ENCODE measurements at places on chromosomes 7 and 10.

GRCh38 chr10:93630625-93631557, 18.6 kb downstream of the PDE6C start:
- no peak for DNase-seq

GRCh38 chr7:13151978-13152377, 464.5 kb downstream of the ARL4A start:
- no peak for DNase-seq

- DNase-seq = no peak
Observed at GRCh38 chr7:55325371-55325792, 39.8 kb upstream of the LANCL2 start.

DNA sequence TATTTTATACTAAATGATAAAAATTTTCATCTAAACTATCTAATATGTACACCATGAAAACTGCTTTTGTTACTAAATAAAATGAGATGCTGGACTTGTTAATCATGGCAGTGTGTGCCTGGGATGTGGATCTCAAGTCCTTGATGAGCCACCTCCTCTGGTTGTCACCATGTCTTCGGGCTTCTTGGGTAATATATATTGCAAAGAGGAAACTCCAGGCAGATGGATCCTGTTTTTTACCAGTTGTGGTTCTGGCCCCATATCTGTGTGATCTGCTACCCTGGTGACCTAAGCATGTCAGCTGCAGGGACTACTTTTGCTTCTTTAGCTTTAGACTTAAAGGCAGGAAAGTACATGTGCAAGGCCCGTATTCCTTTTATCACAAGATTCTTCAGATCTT, 46.2 kb downstream of the TMEM60 start:
- DNase-seq = no peak

- no peak for DNase-seq
Observed at GRCh38 chr10:48533540-48533939, 71.3 kb downstream of the ARHGAP22 start.

DNA sequence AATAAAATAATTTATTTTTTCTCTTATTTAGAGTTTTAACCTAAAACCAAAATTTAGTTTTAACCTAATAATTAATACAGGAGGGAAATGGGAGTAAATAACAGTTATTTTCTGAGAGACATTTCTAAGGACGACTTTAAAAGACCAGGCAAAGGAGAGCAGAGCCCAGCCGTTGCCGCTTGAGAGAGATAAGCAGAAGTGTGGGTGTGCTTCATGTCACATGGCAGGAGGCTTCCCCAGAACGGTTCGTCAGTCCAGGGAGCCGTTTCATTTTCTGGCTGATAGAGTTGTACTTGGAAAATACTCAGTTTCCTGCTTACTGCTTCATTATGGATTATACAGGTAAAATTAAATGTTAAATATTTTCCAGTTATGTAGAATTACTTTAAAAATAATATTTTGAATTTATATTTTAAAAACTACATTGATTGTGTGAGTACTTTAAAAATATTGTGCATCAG, 61.4 kb downstream of the ST7 start:
- no peak for DNase-seq
